ENCODE measurements at places on chromosomes 4 and X.

DNA sequence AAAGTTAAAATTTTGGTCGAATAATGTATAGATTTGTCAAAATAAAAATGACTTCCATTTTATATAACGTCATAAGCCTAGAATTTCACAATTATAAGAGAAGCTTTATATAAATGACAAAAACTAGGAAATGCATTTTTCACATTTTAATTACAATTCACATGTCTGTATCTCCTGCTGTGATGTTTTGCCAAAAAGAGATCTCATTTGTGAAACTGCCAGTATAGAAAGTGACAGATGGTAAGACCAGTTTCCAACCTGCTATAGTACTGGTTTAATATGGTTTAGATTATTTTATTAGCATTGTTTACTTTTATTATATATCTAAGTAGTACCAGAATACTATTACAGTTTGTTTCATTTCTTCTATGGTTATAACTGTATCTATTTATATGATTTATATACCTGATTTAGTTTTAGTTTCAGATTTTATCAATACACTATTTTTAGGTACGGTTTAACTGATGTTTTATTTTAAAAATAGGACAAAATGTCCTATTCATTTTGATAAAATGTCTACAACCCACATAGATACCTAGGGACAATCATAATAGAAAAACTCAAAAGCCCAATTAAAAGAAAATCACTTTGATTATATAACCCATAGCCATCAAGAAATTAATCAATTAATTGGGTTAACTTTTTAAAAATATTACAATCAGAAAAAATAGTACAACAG lies 5.4 kb upstream of the CCSER1 start:
- DNase-seq: no peak

DNA sequence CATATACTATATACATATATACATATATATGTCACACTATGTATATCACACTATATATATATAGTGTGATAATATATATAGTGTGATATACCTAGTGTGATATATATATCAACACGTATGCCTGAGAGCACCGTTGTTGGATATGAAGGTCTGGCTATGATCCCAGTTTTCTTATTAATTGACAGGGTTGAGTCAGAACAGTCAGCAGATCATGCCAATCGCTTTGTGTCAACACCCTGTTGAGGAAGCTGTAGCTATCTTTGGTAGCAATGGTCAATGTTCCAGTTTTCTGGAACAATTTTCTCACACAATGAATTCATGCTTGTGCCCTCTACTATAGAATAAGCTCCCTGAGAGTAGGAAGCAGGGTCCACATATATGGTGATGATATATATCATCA lies 496.0 kb upstream of the AGA start:
- no peak for DNase-seq

DNA sequence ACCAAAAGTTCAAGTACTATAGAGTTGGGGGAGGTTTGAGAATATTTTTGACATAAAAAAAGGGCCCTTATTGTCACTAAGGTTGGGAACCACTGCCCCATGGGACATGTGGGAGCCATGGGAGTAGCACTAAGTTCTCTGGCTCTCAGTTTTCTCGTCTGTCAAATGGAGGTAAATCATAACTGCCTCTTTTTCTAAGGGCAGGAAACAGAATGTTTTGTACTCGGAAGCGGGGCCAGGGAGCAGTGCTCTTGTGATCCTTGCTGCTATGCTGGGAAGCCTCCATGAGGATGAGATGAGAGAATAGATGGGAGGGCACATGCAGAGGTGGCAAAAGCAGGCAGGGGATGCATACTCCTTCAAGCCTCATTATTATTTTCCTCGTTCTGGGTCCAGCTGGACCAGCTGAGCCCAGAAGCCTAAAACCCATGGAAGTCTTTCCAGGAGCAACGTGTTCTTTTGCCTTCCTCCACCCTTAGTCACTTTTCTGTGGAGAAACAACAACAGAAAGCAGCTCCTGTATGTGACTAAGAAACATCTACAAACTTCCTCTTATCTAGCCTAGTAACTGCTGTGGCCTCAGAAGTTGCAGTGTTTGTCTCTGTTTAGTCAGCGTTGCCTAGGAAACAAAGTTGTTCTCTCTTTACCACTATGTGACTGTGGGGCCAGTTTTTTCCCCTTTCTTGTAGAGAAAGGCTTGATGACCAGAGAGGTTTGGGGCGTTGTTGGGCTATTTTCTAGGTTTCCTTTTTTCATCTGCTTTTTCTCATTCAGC lies 64.8 kb downstream of the TSC22D3 start:
- DNase-seq: peak; percentile 32

GRCh38 chr4:80521438-80521837 lies 185.9 kb downstream of the CFAP299 start:
- no peak for DNase-seq

- no peak for DNase-seq
Observed at GRCh38 chr4:169327951-169328350, 57.2 kb upstream of the SH3RF1 start.

- no peak for DNase-seq
Observed at GRCh38 chr4:86975927-86976326, 41.1 kb downstream of the AFF1 start.

- no peak for DNase-seq
Observed at GRCh38 chrX:39115166-39115565, 313.9 kb downstream of the MID1IP1 start.

DNA sequence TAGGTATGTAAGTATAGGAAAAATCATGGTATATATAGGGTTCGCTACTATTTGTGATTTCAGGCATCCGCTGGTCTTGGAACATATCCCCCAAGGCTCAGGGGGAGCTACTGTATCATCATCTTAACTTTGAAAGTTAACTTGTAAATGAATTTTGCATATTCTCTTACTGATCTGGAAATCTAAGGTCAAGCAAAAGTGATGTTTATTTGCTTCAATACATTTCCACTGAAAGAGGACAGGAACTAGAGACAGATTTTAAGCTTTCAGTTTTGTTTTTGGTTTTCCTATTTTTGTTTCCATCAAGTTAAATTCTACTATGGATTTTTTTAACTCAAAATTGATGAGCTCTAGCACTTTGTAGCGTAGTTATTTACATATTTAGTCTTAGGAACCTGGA lies 56.2 kb downstream of the NAF1 start:
- no peak for DNase-seq

GRCh38 chr4:109004418-109004817 lies 241.6 kb upstream of the ETNPPL start:
- DNase-seq: no peak

DNA sequence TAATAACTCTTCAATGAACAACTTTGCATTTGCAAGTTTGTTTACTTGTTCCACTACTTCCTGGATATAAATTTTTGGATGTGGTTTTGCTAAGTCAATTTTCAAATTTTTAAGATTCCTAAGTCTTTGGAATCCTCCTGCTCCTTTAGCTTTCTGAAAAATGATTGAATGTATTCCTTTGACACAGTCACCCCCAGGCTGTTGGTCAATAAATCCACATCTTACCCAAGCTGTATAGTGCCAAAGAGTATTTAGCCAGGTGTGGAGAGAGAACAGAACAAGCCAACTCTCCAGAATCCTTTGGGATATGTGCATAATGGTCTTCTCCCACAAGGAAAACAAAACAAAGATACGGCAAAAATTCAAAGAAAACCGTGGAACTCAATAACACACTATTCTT lies 56.9 kb upstream of the INTU start:
- no peak for DNase-seq

DNA sequence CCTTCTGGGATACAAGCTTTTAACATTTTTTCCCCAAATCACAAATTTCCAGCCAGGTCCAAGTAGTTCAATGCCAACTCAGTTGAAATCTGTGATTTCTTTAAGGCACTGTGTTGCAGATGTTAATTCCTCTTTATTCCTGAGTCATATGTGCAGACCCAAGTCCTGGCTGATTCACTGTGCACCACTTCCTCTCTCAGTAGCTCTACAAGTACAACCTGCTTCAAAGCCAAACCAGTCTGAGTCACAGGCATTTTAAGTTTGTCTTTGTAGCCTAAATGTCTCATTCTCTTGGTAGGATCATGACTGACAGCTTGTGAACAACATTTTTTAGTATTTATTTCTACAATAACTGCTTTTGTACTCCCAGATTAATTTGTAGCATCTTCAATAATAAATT lies 165.6 kb upstream of the S100G start:
- DNase-seq: peak; percentile 32

GRCh38 chrX:73829890-73830466 lies 267.0 kb downstream of the CHIC1 start:
- no peak for DNase-seq

- DNase-seq: no peak
Observed at GRCh38 chrX:74291577-74291963, 12.4 kb upstream of the ZCCHC13 start.

GRCh38 chrX:110317061-110317819 lies 645 bp downstream of the AMMECR1 start:
- peak; percentile 12 for DNase-seq

- DNase-seq: no peak
Observed at GRCh38 chr4:41746440-41747229, 1.9 kb downstream of the PHOX2B start.

DNA sequence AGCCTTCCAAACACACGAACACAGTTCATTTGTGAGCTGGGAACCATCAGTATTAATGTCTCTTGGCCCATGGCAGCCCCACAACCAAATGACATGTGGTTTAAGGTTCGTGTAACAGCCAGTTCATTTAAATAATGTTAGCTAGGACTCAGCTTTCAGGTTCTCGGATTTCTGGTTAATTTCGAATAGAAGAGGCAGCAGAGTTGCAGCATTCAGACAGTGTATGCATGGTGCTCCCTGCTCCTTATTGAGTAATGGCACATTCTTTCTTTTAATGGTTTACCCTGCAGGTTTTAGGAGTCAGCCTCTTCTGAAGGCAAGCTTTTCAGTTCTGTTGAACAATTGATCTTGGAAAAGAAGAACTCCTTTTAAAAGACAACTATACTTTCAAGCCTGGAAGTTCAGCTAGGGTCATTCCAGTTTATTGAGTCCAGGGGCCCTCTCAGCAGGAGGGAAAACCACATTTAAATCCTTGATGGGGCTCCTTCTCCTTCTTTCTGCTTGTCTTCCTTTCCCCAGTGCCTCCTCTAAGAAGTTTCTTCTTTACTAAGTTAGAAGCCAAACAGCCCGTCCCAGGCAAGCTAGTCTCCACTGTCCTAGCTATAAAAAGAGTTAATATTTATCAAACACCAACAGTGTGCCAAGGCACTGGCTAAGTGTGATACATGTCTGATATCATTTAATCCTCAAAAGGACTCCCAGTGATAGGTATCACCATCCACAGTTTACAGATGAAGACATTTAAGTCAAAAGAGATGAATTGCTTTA lies 5.0 kb upstream of the RNF175 start:
- no peak for DNase-seq

DNA sequence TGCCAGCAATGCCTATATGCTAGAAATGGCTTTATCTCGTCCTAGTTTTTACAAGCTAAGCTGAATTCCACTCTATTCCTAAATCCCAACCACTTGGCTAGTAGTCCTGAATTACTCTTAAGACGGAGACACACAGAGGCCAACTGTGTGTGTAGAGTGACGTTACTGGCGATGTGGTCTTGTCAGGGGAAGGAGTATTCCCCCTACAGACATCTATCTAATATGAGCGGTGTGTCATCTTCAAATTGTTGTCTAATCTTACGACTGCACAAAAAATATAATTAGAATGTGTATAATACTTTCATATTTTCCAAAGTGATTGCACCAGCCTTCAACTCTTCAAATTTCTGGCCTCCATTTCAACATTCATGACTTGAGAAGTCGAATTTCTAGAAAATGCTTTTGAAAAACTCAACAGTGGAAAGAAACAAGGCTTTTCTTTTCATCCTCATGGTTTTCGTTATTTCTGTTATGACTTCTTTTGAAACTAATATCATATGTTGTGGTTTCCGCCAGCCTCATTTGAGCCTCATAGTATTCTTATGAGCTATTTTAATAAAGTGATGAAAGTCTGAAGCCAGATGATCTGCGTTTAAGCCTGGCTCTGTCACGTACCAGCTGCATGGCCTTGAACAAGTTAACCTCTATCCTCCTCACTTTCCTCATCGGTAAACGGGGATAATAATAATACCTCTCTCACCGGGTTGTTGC lies 132.3 kb downstream of the SOWAHB start:
- DNase-seq: no peak

DNA sequence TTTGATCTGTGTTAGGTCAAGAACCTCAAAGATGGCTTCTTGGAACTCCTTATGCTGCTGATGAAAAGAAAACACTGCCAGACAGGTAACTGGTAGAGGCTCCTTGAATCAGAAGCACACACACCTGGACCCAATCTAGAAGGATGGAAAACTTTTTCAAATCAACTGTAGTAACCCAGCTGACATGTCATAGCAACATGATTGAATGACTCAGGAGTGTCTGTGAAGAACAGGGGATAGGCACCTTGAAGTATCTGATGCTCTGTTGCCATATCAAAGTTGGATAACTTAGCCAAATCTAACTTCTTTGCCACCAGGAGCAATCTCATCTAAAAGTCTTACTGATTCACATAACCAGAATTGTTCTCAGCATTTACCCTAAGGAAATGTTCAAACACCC lies 98.8 kb downstream of the ELOVL6 start:
- DNase-seq: no peak

DNA sequence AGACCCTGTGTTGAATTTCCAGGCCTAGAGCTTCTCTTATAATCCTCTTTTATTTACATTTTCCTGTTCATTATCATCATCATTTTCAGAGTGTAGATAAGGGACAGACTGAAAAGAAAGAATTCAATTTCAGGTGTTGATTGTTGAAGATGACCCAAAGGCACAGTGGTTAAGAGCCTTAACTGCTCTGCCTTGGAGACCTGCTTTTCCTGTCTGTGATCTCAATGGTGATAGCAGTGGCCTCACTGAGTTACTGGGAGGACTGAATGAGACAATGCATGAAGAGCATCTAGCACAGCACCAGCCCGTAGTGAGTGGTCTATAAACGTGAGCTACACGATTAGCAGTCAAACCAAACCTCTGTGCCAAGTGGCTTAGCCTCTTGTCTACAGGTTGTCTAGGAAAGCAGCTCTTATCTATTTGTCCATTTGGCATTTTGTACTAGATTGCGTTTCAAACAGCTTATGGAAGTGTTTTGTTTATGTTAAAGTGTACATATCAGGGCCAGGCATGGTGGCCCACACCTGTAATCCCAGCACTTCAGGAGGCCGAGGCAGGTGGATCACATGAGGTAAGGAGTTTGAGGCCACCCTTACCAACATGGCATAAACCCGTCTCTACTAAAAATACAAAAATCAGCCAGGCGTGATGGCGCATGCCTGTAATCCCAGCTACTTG lies 41.5 kb downstream of the SETD7 start:
- DNase-seq: no peak

DNA sequence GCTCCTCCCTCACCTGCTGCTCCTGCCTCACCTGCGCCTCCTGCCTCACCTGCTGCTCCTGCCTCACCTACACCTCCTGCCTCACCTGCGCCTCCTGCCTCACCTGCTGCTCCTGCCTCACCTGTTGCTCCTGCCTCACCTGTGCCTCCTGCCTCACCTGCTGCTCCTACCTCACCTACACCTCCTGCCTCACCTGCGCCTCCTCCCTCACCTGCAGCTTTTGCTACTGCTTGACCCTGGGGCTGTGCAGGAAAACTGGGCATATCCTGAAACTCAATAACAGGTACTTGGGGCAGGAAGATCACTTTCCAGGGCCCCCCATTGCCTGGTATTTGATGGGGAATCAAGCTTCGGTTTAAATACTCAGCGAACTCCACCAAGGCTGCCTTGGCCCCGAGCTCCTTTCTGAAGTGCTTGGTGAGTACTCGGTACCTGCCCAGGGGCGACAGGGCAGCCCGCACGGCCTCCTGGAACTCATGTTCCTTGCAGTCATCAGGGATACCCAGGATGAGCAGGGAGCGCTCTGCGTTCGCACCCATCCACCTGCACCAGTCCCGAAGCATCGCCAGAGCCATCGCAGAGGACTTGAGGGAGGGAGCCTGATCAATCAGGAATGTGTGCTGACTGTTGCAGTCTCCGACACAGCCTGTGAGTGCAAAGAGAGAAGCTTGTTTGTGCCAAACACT lies 2.7 kb downstream of the PNMA6E start:
- DNase-seq: no peak
